ENCODE measurements at places on chromosomes 6 and 20.

DNA sequence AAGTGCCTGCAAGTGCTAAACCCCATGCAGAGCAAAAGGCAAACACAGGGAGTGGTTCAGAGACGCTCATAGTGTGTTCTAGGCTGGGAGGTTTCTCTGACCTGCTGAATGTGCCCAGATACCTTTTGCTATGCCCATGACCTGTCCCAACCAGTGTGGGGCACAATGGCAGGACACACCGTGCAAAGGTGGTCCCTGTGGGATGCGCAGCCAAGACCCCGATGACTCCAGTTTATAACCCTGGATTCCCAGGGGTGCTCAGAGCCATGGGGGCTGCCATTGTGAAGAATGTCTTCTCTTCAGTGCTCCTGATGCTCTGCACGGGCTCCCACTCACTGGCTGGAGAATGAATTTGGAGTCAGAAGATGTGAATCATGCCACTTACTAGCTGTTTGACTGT, 2.2 kb upstream of the NINL start:
- DNase-seq = no peak

- DNase-seq = no peak
Observed at GRCh38 chr6:47917202-47917601, 135.4 kb downstream of the OPN5 start.

DNA sequence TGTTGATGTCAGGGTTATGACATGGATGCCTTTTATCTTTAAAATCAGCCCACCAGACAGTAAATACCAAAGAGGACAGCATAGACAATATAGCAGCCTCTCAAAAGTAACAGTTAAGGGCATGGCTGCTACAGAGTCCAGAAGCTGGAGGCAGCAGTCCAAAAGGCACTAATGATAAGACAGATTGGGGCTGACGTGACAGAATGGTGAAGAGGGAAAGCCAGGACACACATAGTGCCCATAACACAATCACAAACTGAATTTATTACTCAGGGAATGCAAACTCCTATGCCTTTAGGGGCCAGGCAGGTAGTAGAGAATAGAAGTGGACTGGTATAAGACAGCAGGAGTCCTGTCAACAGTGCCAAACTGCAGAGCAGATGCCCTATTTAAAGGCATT, 40.7 kb downstream of the TP53INP2 start:
- DNase-seq = no peak

- no peak for DNase-seq
Observed at GRCh38 chr20:40499391-40499790, 189.6 kb downstream of the MAFB start.

DNA sequence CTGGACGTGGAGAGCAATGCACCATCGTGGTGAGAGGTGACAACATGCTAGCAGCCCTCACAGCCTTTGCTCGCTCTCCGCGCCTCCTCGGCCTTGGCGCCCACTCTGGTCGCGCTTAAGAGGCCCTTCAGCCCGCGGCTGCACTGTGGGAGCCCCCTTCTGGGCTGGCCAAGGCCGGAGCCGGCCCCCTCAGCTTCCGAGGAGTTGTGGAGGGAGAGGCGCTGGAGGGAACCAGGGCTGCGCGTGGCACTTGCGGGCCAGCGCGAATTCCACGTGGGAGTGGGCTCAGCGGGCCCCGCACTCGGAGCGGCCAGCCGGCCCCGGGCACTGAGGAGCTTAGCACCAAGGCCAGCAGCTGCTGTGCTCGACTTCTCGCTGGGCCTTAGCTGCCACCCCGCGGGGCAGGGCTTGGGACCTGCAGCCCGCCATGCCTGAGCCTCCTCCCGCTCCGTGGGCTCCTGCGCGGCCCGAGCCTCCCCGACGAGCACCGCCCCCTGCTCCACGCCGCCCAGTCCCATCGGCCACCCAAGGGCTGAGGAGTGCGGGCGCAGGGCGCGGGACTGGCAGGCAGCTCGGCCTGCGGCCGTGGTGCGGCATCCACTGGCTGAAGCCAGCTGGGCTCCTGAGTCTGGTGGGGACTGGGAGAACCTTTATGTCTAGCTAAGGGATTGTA, 3.8 kb downstream of the GPX6 start:
- DNase-seq = no peak

DNA sequence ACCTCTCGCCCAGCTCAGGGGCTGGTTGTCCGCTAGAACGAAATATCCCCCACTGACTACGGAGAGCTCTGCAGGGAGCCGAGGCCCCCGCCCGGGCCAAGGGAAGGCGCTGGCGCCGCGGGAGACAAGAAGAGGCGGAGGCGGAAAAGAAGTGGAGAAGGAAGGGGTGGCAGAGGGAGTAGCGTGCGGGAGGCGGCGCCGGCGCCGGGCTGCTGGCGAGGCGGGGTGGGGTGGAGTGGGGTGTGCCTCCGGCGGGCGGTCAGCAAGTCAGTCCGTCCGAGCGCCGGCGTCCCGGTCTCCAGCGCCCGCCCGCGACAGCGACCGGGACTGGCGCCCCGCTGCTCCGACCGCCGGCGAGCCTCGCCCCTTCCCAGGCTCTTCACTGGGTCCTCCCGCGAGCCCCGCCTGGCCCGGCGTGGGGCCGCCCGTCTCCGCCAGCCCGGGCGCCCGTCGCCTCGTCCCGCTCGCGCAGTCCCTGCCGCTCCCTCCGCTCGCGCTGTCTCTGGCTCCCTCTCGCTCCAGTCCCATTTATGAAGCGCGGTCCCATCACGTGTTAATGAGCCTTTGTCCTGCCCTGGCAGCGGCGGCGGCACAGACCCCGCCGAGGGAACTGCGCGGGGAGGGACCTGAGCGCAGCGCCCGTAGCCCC, at the start of gene CNR1:
TSS of gene CNR1 (minus strand) at position 504 of the 649 bp plus-strand sequence. CDS start 21,073 bp downstream, outside the sequence.
- peak; percentile 84 for DNase-seq

DNA sequence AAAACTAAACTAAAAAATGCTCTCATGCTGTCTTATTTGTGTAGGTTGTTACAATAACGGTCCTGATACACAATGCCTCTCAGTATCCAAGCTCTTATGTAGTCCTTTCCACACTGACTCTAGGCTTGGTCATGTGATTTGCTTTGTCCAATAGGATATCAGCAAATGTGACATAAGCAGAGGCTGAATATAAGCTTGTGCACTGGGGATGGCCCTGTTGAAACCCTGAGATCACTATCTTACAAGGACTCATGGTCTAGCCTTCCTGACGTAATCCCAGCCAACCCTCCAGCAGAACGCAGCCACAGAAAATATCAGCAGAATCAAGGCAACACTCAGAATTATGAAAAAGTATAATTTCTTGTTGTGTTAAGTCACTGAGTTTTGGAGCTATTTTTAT, 145.1 kb upstream of the CCN2 start:
- no peak for DNase-seq

DNA sequence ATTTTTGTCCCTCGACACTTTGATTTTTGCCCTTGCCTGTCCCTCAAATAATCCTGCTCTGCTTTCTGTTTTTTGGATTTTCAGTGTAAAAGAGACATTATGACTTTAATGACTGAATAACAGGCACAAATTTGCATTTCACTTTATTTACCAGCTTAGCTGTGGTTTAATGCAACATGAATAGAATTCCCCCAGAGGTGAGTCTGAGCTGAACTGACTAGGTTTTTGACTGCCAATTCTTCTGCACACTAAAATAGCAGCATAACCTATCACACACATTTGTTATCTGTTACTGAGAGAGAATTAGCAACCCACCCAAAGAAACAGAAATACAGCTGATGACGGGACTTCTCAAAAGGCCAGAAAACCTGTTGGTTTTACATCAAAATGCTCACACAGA, 3.9 kb upstream of the RBM24 start:
- DNase-seq = no peak

DNA sequence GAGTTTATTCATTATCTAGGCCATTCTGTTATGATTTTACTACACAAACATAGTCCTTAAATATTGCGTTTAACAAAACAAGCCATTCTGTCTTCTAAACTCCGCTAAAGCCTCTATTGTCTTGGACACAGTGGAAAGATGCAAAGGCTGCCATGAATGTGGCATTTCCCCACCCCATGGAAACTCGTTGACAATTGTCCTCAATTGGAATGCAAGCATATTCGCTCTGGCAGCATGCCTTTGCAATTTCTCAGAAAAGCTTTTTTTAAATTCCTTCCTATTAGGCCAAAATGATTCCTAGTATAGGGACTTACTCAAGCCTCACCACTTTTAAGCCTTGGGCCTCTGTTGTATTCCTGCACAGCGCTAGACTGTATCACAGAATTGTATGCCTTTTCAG, 22.8 kb downstream of the OR2A4 start:
- DNase-seq = no peak

DNA sequence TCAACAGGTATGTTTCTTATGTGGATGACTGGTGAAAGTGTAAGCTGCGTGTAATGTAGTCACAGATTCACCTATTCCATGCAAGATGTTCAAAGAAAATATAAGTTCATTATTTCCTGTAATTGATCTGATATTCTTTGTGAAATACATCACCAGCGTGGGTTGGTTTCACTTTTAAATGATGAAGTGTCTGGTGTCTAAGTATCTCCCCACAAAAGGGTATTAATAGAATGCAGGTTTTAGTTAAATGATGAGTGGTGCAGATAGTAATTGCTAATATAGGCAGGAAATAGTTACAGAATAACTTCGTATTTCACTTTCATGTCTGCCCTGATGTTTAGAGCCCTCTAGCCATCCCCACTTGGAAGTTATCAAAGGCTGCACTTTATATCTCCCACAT, 22.2 kb downstream of the PGBD1 start:
- no peak for DNase-seq
